Stimulated activated CD4-positive, alpha-beta T cell treated with anti-CD3 and anti-CD28 coated beads, Interleukin-2, amount 100 ng/mL, for 24 hours (primary cell): ENCODE measurements at places on chromosomes 16 and 17.

- DNase-seq, result no peak
These were observed 318.7 kb upstream of the RBFOX1 start for GRCh38 chr16:7013990-7014389.

GRCh38 chr17:34386343-34386696 is 23.3 kb upstream of the CCL1 start:
- DNase-seq, result no peak

DNA sequence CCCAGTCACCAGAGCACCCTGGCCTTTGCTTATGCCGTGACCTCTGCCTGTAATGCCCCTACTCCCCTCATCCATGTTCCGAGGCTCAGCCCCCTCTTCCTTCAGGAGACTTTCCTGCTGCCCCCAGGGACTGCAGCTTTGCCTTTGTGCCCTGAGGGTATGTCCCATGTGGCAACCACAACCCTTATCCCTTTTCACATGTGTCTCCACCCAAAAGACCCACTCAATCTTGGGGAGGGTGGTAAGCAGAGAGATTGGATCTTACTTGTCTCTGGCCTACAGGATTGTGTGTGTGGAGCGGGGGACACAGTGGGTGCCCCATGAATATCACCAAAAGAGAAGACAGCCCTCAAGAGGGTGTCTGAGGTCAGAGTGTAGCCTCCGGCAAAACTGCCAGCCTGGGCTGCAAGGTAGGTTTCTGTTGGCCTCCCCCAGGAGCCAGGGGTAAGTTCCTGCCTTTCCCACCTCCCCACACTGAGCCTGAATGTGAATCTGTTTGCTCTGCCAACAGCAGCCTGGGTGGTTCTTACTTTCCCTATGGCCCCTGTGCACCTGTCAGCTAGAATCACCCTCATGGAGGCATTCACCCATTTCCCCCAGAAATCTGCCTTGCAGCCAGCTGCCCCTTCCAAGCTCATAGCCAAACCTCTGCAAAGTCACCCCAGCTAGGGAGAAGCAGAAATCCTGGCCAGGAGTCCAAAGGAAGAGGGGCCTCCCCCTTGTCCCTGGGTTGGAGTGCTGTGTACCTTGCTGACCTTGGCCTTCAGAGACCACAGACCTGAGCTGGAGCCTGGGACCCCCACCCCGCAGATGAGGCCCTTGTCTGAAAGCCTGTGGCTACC is 11.5 kb upstream of the C17orf113 start:
- DNase-seq, result no peak

- no peak for DNase-seq
These were observed 221.8 kb downstream of the CDH11 start for GRCh38 chr16:64900019-64900418.
